Urinary bladder (tissue), 4 donors: ENCODE measurements at places on chromosomes 13 and 19. TPM values are rescaled to one million over a fixed set of nuclear protein-coding genes. Genes with fewer than 3 reads are reported as not detected.

DNA sequence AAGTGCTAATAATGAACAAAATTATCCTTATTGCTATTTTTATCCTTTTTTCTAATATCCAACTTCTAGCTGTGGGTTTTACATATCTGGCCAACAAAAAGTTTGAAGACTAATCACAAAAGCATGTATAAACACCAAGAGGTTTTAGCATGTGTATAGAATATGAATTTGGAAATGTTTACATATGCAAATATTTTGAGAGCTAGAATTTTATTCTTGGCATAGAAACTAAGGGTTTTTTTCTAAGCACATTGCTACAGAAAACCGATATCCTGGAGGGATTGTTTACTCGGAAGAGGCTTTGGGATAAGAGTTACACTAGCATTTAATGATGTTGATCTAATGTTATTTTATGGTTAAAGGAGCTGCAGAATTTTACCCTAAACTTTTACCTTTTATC, 392.1 kb downstream of the EFNB2 start:
- DNase-seq = no peak

DNA sequence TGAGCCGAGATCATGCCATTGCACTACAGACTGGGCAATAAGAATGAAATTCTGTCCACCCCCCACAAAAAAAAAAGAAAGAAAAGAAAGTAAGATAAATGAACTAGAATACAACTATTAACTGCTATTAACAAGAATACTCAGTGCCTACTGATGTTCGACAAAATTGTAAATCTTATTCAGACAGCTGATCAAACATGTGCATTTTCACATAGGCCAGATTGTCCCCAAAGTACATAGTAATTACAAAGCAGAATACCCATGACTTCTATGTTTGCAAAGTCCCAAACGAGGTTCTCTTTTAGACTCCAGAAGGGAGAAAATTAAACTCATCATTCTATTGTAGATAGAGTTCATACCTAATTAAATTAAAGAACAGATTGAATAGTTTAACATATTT, 113.4 kb downstream of the UFM1 start:
- no peak for DNase-seq

- no peak for DNase-seq
Observed at GRCh38 chr13:97353927-97354675, 79.9 kb upstream of the RAP2A start.

DNA sequence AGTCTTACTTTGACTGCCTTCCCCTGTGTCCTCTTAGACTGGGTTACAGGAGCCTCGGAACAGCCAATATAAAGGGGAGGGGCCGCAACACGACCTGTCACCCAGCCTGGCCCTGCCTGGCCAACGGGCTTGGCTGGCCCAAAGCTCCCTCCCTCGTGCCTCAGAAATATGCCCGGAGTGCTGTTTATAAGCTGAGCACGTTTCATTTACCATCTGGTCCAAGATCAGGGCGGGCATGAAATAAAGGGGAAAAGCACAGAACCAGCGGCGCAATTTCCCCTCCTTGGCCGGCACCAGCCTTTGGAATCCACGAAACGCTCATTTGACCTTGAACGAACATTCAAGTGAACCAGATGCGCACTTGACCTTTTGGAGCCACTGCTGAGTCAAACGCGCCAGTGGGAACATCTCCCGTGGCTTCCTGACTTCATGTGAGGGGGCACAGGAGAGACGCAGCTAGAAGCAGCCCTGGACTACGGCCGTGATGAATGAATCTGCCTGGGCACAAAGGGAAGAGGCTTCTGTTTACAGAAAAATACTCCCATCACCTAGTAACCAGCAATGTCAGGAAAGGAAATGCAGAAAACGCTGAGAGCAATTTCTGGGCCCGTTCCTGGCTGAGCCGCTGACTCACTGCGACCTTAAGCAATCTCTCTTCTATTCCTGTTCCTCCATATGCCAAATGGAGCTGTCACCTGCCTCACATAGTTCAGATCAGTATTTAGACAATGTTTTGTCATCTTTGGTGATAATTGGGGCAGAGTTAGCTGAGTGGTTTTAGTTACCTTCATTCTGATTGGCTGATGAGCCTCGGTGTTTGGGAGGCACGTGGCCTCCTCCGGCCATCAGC, 53.3 kb downstream of the RFX2 start:
- DNase-seq = peak; percentile 64

- no peak for DNase-seq
Observed at GRCh38 chr13:51805925-51806324, 2.0 kb upstream of the DHRS12 start.

- DNase-seq = no peak
Observed at GRCh38 chr13:105341256-105341655, 1194.2 kb downstream of the EFNB2 start.

- DNase-seq = peak; percentile 89
Observed at GRCh38 chr13:74289861-74290773, 155.9 kb upstream of the KLF12 start.

The KLK3 gene
- total RNA-seq = not detected

The ADGRE2 gene
- 0.90 TPM for total RNA-seq

The GSX1 gene
- not detected for total RNA-seq

The TBXA2R gene
- 1.4 TPM for total RNA-seq

The CGB5 gene
- not detected for total RNA-seq
